Lung microvascular endothelial cell (primary cell): ENCODE measurements at places on chromosomes 1 and 21. TPM values are rescaled to one million over a fixed set of nuclear protein-coding genes. Genes with fewer than 3 reads are reported as not detected.

GRCh38 chr1:234827181-234827580, 217.2 kb upstream of the IRF2BP2 start:
- DNase-seq: peak; percentile 90

GRCh38 chr1:232767305-232768074, 37.7 kb upstream of the MAP10 start:
- no peak for DNase-seq

GRCh38 chr21:31008355-31008754, 29.9 kb downstream of the KRTAP19-8 start:
- DNase-seq: no peak

- peak; percentile 47 for DNase-seq
Observed at GRCh38 chr1:93673163-93673829, 8.3 kb downstream of the BCAR3 start.

DNA sequence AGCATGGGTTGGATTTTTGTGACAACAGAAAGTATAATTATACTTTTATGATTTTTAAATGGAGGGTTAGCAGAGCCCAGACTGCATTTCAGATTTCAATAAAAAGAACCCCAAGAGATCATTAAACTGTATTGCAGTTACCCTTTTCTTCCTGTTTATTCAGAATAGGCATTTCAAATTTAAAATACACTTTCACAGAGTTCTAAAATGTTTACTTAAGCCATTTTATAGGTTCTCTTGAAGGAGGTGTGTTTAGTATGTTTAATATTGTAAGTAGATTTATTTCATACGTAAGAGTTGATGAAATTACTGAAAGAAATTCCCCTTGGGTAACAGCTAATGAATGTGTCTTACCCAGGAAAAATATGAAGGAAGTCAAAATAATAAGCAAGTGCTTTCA, 17.4 kb downstream of the UAP1 start:
- DNase-seq: no peak

DNA sequence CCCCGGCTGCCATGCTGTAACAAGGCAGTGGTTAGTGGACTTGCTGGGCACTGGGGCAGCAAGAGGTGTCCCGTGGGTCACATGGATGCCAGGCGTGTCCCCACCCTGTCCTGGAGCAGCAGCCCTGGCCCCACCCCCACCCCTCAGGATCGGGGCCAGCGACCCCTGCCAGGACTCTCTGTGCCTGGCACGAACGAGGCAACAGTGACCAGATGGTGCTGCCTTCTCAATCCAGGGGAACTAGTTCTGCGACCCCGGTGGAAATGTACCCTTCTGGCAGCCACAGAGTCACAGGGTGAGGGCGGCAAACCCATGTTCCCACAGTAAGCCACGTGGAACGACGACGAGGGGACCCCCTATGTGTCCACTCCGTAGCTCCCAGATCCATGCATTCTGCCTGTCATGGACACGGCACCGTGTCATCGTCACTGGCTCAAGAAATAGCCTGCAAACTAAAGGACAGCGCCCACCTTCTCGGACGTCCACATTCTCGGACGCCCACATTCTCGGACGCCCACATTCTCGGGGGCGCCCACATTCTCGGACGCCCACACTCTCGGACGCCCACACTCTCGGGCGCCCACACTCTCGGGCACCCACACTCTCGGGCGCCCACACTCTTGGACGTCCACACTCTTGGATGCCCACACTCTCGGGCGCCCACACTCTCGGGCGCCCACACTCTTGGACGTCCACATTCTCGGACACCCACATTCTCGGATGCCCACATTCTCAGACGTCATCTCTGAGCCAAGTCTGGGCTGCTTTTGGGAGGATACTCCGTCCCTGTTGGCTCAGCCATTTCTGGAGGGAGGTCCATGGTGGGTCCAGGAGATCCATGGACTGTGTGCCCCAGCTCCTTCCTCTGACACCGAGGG, 19.6 kb upstream of the ACTRT2 start:
- no peak for DNase-seq

GRCh38 chr1:117564227-117565075, 41.4 kb upstream of the TENT5C start:
- no peak for DNase-seq

DNA sequence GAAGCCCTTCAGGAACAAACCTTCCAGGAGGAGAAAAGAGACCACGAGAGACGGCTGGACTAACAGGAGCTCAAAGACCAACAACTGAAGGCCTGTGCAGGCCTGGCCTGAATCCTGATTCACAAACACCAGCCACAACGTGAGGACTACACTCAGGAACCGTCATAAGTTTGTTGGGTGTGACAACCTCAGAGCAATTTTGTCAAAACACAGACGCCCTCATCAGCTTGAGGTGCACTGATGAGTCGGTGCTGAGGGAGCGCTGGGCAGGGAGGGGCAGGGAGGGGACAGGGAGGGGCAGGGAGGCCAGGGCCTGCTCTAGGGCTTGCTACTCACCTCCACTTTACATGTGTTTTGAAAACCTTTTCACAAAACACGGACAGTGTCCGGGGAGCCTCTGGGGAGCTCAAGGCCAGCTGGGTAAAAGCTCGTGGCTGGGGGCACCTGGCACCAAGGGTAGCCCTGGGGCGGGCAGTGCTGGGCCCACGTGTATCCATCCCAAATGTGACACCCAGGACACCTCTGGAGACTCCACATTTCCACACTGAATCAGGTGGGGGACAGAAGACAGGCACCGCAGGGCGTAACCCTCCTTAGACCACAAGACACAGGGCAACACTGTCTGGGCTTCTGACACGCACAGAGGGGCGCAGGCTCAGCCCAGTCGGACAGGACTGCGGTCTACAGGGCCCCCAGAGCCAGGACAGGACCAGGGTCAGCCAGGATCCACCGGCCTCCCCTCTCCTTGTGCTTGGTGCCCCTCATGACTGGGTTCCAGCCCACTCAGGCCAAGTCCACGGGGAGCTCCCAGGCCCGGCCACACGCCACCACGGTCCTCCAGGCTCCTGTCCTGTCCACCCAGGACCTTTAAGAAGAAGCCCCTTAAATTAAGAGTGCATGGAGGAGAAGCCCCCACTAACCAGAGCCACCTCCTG, 16.5 kb downstream of the LSS start:
- DNase-seq: no peak

GRCh38 chr1:226495716-226496115, 52.8 kb upstream of the STUM start:
- DNase-seq: no peak

DNA sequence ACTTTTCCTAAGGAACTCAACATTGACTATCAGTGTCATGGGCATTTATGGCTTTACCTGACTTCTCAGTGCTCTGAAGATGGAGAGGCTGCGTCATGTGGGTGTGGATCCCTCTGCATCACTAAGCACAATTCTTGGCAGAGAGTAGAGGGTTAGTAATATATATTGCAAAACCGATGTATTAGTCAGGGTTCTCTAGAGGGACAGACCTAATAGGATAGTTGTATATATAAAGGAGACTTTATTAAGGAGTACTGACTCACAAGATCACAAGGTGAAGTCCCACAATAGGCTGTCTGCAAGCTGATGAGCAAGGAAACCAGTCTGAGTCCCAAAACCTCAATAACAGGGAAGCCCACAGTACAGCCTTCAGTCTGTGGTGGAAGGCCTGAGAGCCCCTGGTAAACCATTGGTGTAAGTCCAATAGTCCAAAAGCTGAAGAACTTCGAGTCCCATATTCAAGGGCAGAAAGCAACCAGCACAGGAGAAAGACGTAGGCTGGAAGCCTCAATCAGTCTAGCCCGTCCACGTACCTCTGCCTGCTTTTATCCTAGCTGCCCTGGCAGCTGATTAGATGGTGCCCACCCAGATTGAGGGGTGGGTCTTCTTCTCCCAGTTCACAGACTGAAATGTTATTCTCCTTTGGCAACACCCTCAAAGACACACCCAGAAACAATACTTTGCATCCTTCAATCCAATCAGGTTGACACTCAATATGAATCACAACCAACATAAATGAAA, 159.7 kb upstream of the NRIP1 start:
- DNase-seq: no peak

DNA sequence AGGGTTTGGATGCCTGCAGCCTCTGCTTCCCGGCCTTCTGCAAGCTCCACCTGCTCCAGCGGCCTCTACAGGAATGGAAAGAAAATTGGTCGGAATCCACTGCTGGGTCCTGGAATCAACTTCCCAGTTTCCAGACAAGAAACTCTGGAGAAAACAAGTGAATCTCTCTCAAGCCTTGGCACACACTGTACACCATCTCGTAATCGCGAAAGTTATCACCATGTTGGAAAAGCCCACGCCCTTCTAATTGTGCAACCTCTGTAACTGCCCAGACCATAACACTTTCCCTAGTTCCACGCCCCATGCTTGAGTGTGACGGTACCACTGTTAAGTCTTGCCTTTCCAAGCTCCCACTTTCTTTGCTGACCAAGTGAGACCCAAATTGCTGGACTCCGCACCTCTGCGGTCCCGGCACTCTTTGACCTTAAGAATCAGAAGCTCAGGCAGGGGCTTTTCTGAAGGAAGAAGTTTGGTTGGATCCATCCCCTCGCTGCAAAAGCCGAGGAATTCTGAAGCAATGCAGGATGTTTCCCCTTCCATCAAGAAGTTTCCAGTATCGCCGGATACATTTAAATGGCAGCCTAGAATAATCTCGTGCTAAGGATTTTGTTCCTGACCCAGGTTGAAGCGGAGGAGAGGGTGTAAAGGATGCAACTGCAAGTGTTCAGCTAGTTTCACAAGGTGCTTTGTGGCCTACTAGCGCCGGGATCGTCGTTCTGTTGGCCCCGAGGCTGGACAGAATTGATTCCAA, 6.2 kb downstream of the NR5A2 start:
- no peak for DNase-seq

DNA sequence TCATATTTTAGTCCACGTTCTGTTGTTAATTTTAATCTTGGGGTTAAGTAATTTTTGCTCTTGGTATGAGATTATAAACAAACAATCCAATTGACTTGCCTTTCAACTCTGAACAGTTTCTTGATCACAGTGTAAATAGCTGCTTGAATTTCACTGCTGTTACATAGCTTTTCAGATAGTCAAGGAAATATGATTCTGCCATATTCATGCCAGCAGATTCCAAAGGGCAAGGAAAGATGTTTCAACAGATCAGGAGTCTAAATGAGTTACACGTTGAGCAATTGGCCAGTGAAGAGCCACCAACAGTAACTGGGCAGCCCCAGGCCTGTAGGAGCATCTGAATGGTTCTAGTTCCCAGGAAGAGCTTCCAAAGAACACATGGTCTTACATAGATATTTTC, 93.6 kb downstream of the LEPR start:
- DNase-seq: no peak

DNA sequence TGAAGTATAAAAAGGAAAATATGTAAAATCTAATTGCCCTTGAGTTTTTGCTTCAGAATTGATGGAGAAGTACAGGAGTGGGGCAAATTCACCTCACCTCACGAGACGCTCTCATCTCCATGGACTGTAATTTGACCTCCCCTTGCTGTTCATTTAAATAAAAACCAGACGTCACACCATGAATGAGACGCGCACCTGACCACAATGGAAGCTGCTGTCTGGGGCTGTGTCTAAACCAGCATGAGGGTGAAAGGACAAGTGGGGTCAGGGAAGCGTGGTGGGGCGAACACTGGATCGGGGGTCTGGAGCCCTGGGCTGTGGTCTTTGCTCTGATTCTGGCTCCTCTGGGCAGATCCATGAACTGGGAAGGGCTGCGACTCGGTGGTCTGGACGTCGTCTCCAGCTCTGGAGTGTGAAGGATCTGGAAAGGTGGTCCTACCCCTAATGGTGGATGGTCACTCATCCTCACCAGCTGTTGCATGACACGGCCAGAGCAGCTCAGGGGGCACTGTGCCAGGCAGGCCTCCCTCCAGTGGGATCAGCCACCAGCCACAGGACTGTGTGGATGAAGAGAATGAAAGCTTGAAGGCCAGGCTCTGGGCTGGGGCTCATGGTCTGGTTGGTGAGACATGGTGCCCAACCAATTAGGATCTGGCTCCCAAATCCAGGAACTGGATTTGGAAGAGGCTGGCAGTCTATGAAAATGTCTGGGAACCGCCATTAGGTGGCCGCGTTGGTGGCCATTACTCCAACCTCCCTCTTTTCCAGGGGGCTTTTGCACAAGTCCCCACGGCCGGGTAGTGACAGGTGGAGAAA, 728.6 kb downstream of the PTPRU start:
- no peak for DNase-seq

DNA sequence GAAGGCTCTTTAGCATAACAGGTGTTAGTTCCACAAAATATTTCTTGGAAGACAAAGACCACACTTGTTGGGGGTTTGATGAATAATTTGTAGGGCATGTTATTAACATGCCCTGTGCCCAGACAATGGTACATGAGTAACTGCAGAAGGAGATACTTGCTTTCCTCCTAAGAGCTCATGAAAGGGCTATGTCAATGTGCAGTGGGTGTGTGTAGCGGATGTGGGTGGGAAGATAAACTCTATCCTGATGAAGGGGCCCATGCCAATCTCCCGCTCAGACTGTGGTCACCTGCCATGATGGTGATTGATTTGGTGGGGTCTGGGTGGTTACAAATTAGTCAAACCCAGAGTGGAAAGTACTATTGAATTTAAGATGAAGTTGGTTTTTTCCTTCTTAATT, 69.8 kb upstream of the DNAH14 start:
- DNase-seq: no peak

DNA sequence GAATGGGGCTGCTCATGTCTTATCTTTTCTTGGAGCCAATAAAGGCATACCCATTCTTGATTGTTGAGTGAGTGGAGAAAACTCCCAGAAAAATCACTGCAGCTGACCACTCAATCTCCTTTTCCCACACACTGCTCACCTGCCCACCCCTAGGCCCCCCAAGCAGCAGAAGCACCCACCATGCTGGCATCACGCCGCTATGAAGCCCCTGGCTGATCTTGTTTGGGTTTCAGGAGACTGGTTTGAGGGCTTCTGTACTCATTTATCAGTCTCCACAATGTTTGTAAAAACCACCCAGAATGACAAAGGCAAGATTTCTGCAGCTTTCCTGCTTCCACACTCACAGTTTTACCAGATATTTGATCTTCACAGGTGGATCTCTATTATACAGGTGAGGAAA, 33.5 kb upstream of the ATP2B4 start:
- DNase-seq: no peak

DNA sequence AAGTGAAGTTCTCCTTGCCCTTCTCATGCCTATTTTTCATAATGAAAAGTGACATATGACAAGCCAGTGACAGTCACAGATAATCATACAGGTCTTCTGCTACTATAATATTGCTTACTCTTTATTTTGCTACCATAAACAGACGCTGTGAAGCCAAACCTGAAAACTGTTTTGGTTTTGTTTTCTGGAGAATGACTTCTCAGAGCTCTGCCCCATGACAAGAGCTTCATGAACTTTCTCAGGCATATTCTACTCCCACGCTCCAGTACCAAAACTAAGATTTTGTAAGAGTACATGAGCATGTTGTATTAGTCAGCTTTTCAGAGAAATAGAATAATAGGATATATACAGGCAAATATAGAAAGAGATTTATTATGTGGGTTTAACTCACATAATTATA, 64.3 kb upstream of the VTCN1 start:
- DNase-seq: no peak

DNA sequence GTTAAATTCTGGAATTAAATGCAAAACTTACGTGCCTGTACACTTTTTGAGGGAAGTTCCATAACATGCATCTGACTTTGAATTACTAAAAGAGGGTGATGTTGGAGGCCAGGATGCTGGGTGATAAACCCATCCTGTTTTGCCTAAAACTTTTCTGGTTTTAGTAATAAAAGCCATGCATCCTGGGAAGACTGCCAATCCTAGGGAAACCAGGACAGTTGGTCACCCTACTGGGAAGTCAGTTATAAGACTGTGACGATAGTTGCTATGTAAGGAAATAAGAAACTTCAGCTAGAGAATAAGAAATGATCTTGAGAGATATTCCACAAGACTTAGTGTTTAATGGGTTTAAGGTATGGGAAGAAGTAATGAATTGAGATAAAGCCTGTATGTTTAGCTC, 336.6 kb upstream of the LYPLAL1 start:
- peak; percentile 25 for DNase-seq

Gene GJA4
- 47.2 and 60.8 TPM in 2 replicates for total RNA-seq

Gene ZBTB8B
- under 0.01 TPM in 2 replicates for total RNA-seq
